Lung (tissue), 17 donors: ENCODE measurements at places on chromosomes 1 and 21. TPM values are rescaled to one million over a fixed set of nuclear protein-coding genes. Genes with fewer than 3 reads are reported as not detected.
A peak's percentile ranks its signal among the peaks of the same experiment; 100 is the strongest.

OR2L5 gene
- polyA plus RNA-seq = not detected

GRCh38 chr21:41111681-41112080, 56.3 kb upstream of the BACE2 start:
- peaks cover 32% of the 10 kb centered on the region for H3K4me1 ChIP-seq
- no peaks in the 10 kb centered on the region for H3K36me3 ChIP-seq
- no peaks in the 10 kb centered on the region for H3K27me3 ChIP-seq
- DNase-seq = no peak

ASCL5 gene
- polyA plus RNA-seq = 0.14 TPM

GRCh38 chr1:53084589-53084971, 22.6 kb downstream of the PODN start:
- H3K36me3 ChIP-seq = peaks cover 4% of the 10 kb centered on the region
- H3K4me3 ChIP-seq = no peak overlapping the region
- no peak for DNase-seq
- H3K27ac ChIP-seq = no peak overlapping the region
- H3K4me1 ChIP-seq = no peaks in the 10 kb centered on the region

DNA sequence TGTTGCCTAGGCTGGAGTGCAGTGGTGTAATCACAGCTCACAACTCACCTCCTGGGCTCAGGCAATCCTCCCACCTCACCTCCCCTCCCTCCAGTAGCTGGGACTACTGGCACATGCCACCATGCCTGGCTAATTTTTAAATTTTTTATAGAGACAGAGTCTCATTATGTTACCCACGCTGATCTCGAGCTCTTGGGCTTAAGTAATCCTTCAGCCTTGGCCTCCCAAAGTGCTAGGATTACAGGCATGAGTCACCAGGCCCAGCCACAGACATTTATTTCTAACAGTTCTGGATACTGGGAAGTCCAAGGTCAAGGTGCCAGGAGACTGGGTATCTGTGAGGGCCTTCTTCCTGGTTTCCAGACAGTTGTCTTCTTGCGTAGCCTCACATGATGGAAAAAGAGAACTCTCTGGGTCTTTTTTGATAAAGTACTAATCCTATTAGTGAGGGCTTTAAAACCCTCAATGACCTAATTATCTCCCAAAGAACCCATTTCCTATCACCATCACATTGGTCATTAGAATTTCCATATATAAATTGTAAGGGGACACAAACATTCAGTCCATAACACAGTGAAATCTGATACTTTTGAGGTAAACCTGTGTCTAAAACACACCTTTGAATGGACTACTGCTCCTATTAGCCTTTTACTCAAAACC, 67.9 kb downstream of the PHACTR4 start:
- no peak for DNase-seq
- no peaks in the 10 kb centered on the region for H3K36me3 ChIP-seq
- H3K27ac ChIP-seq = peak overlapping the region; percentile 86
- no peaks in the 10 kb centered on the region for H3K27me3 ChIP-seq
- no peaks in the 10 kb centered on the region for H3K4me1 ChIP-seq
- H3K4me3 ChIP-seq = no peak overlapping the region

DNA sequence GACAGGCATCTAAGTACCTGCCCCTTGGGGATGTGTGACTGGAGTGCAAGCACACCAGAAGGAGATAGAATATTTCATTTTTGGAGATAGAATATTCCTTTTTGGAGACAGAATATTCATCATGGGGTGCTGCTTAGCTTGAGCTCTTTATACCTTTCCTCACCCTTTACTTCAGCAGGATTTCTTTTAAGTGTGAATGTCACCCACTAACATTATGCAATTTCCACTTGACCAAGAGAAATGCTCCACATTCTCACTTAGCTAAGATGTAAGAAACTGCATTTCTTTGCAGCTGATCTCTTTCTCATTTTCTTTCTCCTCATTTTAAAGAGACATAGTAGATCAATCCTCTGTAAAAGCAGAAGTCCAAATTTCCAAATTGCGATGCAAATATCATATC, 436.7 kb downstream of the NCAM2 start:
- no peak overlapping the region for H3K27ac ChIP-seq
- H3K4me3 ChIP-seq = no peak overlapping the region
- H3K4me1 ChIP-seq = no peaks in the 10 kb centered on the region

- H3K27me3 ChIP-seq = no peaks in the 10 kb centered on the region
- peak overlapping the region; percentile 91 for H3K27ac ChIP-seq
- no peaks in the 10 kb centered on the region for H3K36me3 ChIP-seq
- no peak overlapping the region for H3K4me3 ChIP-seq
- peaks cover 13% of the 10 kb centered on the region for H3K4me1 ChIP-seq
These were observed 9.1 kb downstream of the SGIP1 start for GRCh38 chr1:66542811-66543767.

TMEM125 gene
- polyA plus RNA-seq = 101 TPM
